ENCODE measurements at places on chromosomes 2 and 18. TPM values are rescaled to one million over a fixed set of nuclear protein-coding genes. Genes with fewer than 3 reads are reported as not detected.

Gene HNMT
- polyA plus RNA-seq, result 6.4 TPM

Gene SLC23A3
- polyA plus RNA-seq, result 0.43 TPM

Gene PPP4R3B
- 8.9 TPM for polyA plus RNA-seq

Gene TTR
- polyA plus RNA-seq, result not detected

- no peak overlapping the region for H3K4me3 ChIP-seq
- DNase-seq, result peak; percentile 99
- no peaks in the 10 kb centered on the region for H3K27me3 ChIP-seq
- H3K27ac ChIP-seq, result peak overlapping the region; percentile 60
- no peaks in the 10 kb centered on the region for H3K36me3 ChIP-seq
- peaks cover 25% of the 10 kb centered on the region for H3K4me1 ChIP-seq
Measured at GRCh38 chr2:66851449-66851872, 416.5 kb downstream of the MEIS1 start.

DNA sequence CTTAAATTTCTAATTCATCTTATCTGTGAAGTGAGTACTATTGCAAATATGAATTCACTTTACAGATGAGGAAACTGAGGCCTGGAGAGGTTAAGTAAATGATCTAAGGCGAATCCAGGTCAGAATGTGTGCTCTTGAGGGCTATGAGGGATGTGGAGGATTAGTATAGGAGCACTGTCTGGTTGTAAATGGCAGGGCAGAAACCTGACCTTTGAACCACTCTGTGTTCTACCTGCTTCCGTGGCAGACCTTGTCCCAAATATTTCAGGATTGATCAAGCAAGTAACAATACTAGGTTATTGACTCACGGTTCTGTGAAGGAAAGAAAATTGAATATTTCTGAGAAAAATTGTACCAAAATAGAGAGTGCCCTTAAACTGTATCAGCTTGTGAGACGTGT is 74.7 kb downstream of the PTPRM start:
- no peak for DNase-seq
- no peaks in the 10 kb centered on the region for H3K27me3 ChIP-seq
- H3K4me3 ChIP-seq, result no peak overlapping the region
- no peaks in the 10 kb centered on the region for H3K4me1 ChIP-seq

DNA sequence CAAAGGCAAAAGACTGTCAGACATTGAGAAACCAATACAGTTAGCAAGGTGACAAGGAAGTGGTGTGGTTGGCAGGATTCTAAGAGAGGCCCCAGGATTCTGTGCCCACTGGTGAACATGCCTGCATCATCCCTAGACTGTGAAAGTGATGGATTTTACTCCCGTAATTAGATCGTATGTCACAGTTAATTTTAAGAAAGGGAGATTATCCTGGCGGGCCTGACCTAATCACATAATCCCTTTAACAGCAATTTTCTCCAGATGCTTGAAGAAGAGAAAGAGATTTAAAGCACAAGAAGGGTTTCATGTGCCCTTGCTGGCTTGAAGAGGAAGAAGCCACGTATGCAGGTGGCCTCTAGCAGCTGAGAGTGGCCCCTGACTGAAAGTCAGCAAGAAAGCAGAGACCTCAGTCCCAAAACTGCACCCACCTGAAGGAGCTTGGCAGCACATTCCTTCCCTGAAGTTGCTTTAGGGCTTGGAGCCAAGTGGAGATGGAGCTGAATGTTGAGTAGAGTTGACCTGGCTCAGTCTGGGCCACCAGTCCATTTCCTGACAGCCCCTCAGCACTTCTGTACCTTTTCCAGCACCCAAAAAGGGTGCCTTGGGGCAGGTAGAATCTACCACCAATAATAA is 49.1 kb downstream of the GTF3C3 start:
- H3K27ac ChIP-seq, result no peak overlapping the region
- H3K36me3 ChIP-seq, result no peaks in the 10 kb centered on the region
- no peak overlapping the region for H3K4me3 ChIP-seq
- H3K27me3 ChIP-seq, result no peaks in the 10 kb centered on the region
- no peaks in the 10 kb centered on the region for H3K4me1 ChIP-seq
- no peak for DNase-seq

DNA sequence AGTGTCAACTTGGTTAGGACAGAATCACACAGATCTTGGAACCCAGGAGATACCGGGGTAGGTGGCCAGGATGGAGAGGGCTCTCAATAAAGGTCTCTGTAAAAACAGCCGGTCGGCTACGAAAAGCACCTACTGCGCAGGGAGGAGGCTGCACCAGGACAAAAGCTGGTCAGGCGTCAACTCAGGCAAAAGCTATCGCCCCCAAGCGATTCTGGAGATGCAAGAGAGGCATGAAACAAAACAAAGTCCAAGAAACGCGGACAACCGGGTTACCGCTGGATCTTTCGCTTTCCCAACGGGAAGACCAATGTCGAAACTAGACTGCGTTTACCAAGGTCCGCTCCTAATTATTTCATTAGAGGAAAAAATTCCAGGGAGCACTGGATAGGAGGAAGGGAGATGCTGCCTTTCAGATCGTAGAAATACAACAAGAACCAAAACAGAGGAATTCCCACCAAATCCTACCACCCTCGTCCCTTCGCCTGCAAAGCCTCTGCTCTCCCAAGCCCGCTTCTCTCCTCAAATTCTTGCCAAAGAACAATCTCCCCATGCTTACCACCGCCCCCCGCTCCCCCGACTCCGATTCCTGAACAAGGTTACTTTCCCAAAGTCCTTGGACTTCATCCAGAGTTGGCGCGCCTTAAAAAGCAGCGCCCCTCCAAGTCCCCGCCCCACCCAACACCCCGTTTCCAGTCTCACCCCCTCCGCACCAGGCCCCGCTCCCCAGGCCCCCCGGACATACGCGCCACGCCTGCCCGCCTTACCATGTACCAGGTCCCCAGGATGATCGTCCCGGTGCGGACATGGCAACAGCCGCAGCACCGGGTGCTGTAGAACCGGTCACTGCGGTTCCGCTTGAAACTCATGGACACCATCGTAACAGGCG is 539 bp downstream of the LAPTM4A start:
- peak overlapping the region; percentile 77 for H3K4me3 ChIP-seq
- peak; percentile 65 for DNase-seq
- H3K4me1 ChIP-seq, result peaks cover 2% of the 10 kb centered on the region
- H3K36me3 ChIP-seq, result peaks cover 3% of the 10 kb centered on the region
- peak overlapping the region; percentile 97 for H3K27ac ChIP-seq
- no peaks in the 10 kb centered on the region for H3K27me3 ChIP-seq

GRCh38 chr2:88187038-88187676 is 17.0 kb downstream of the THNSL2 start:
- H3K27ac ChIP-seq, result no peak overlapping the region
- no peaks in the 10 kb centered on the region for H3K36me3 ChIP-seq
- no peaks in the 10 kb centered on the region for H3K4me1 ChIP-seq

GRCh38 chr2:74583504-74583903 is 29.0 kb downstream of the DOK1 start:
- no peak overlapping the region for H3K4me3 ChIP-seq
- peaks cover 11% of the 10 kb centered on the region for H3K4me1 ChIP-seq
- no peaks in the 10 kb centered on the region for H3K36me3 ChIP-seq
- H3K27ac ChIP-seq, result peak overlapping the region; percentile 97
- no peaks in the 10 kb centered on the region for H3K27me3 ChIP-seq

Measured in IMR-90 (cell line).